ENCODE measurements at places on chromosomes 4 and X.

DNA sequence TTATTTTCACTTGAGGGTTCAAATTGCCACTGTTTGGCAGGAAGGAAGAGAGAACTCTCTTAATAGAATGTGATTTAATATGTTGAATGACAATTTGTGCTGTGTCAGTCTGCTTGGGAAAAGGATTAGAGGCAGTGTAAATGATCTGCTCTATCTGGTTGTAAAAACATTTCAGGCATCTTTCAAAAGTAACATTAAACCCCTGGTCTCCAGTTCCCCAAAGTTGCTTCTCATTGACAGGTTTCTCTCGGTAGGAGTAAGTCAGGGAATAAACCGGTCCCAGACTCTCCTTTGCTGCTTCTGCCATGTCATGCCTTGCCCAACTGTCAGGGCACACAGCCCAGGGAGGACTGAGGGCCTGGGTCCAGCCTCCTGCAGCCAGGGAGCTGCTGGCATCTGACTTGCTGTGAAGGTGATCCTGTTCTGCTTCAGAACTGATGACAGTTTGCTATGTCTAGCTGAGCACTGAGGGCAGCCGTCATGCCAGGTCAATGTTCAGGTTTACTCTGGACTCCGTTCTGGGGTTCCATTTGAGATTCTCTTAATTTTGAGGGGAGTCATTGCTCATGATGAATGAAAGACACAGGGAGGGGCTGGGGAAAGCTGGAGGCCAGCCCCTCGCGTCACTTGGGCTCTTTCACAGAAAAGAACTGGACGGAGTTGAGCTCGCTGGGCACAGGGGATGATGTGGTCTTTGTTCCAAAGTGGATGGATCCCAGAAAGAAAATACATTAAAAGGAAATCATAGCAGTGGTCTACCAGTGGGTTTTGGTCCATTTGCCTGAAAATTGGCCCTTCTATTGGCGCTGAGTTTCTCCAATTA lies 312.4 kb downstream of the ARHGAP10 start:
- DNase-seq, result no peak

DNA sequence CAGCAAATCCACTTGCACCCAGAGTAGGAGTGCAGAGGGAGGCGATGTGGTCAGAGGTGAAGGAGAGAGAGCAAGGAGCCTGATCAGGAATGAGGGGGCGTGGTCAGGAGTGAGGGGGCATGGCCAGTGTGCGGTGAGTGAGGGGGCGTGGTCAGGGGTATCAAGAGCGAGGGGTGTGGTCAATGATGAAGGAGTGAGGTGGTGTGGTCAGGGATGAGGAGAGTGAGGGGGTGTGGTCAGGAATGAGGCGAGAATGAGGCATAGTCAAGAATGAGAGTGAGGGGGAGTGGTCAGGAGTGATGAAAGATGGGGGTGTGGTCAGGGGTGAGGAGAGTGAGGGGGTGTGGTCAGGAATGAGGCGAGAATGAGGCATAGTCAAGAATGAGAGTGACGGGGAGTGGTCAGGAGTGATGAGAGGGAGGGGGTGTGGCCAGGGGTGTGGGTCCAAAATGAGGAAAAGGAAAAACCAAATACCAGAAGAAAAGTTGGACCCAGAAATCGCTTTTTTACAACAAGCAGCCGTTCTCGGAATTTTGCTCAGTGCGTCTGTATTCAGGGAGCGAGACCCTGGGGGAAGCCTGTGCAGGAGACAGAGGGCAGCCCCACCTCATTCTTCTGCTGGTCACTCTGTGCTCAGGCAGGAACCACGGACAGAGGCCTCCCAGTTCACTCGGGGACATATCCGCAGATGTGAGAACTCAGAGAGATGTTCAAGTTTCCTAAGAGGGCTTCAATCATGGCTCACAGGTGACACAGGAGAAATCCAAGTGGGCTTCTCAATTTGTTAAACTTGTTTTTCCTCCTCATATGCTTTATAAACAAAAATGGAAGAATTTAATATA lies 47.5 kb downstream of the MAGEA1 start:
- no peak for DNase-seq

DNA sequence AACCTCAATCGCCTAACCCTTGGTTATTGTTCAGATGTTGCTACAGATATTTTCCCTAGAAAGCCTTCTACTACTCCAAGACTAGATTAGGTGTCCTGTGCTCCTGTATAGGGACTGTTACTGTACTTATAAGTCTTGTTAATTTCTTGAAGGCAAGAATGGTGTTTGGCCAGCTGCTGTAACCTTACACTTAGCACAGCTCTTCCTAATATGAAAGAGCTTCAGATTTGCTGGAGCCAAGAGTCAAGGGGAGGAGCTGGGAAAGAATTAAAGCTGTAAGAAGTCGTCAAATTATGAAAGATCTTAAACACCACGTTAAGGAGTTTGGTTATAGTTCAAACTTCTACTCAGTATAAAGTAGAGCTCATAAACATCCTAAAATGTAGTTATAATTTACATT lies 245.9 kb upstream of the TLL1 start:
- DNase-seq, result no peak

- DNase-seq, result no peak
Measured at GRCh38 chr4:133149932-133150471, 908 bp downstream of the PCDH10 start.

DNA sequence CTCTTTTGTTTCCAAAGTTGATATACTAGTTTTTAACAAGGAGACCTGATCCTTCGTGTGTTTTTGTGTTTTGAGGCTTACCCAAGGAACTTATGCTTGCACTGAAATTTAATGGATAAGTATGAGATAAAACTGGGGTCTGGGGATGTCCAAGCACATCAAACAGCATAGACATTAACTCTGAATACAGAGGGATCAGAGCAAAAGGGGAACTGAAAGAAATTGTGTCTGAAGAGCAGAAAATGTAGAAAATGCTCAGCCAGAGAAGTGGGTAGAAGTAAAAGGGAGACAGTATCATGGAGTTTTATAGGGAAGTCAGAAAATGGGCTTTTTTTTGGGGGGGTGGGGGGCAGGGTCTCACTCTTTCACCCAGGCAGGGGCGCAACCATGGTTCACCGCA lies 695.4 kb downstream of the ARAP2 start:
- no peak for DNase-seq

DNA sequence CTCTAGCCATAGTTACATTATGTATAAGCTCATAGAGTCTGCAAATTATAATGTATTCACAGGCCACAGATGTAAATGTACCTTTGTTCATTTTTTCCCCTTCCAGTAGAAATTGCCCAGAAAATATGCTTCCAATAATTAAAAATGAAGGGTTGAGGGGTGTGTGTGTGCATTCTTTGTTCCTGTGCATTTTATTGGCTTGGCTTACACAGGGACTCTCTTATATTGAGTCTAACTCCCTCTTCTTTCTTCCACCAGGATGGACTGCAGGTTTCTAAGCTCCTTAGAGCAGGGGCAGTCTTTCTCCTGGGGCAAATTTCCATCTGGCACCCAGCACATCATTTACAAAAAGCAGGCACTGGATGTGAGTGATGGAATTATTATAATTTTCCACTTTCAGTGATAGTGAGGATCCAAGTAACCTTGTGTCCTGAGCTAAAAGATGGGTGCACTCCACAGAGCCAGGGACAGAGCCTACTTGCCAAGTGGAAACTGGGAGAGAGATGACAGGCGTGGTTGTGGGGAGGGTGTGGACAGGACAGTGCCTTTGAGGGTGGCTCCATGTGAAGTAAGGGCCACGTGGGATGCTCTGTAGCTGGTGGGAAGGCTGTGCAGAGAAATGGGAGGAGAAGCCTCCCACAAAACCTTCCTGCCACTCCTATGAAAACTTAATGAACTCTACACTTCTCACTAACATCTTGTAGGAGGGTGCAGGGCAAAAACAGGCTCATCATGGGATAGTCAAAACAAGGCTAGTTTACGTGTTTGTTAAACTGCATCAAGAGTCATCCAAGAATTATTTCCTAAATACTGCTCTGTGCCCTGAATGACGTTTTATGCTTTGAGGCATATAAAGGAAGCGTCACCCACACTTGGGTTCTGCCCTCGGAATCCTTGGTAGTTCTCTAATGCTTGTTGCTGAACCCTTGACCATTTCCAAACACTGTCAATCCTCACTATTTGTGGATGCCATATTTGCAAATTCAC lies 16.0 kb downstream of the IGFBP7 start:
- no peak for DNase-seq
